ENCODE measurements at places on chromosomes 3 and 15.
A peak's percentile ranks its signal among the peaks of the same experiment; 100 is the strongest.

GRCh38 chr15:99955181-99955525 is 221.9 kb upstream of the LYSMD4 start:
- no peak for DNase-seq

DNA sequence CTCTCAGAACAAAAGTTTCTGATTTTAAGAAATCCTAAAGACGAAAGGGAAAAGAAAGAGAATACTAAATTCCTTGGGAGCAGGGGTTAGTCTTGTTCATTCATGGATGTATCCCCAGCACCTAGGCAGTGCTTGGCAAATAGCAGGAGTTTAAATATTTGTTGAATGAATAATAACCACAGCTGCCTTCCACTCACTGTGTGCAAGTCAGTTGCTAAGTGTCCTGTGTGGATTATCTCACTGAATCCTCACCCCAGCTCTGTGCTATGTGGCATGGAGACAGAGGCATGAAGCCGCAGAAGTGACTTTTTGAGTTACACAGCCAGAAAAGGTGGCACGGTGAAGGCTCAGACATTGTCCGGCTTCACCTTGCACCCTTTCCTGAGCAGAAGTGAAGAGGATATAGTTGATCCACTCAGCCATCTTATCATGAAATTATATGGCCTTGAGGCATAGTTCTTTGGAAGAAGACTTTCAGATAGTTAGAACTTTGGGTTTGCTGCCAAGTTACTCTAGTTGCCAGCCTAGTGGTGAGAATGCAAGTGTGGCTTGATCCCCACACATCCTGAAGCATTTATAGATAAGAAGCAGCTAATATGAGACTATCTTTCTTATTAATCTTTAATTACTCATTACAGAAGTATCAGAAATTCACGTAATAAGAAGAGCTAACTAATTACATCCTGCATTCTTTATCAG is 355.5 kb downstream of the LRTM1 start:
- DNase-seq = no peak

- no peak for DNase-seq
Observed at GRCh38 chr3:110618512-110619226, 452.9 kb upstream of the NECTIN3 start.

DNA sequence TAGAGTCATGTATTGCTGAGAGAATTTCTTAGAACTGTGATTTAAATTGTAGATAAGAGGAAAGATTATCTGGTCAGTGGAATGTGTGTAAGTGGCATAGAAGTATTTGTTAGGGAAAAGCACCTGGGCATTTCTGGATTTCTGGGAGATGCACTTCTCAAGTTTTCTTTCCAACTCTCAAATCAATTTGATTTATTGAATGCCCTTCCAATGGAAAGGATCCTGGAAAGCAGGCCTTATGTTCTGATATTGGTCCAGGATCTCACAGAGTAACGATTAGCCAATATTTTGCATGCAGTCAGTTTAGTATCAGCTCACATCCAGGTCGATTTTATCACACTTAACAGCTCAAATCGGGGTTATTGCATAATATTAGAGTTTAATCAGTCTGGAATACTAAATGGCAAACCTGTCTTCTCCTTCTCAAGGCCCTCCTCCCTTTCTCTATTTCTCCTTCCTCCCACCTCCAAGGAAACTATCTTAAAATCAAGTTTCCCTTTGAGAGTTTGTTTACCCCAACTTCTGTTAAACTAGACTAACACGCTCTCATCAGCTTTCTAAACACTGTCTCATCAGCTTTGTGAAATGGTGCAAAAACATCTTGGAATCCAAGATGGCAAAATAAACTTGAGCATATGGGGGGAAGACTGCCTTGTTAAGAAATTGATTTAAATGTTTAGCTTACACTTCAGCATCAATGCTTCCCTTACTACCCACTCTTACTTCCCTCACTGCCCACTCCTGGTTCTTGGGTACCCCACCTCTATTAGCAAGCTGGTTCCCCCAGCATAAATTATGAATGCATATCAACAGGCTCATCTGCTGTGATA is 9.5 kb downstream of the SOX2 start:
- DNase-seq = no peak

DNA sequence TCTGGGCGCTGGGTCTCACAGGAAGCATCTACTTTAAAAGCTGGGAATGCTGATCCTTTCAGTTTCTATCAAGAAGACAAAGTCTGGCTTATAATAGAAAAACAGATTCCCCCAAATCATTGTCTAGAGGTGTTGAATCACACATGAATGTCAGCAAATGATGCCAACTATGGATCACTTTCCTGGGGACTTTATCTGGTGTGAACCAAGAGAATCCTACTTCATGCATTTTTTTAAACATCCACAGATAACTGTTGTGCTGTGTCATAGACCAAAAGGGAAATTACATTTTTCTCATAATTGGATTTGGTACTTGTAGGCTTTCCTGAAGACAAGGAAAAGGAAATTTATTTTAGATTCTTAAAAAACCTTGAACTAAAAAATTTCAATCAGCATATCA is 132.7 kb downstream of the CD47 start:
- DNase-seq = no peak

DNA sequence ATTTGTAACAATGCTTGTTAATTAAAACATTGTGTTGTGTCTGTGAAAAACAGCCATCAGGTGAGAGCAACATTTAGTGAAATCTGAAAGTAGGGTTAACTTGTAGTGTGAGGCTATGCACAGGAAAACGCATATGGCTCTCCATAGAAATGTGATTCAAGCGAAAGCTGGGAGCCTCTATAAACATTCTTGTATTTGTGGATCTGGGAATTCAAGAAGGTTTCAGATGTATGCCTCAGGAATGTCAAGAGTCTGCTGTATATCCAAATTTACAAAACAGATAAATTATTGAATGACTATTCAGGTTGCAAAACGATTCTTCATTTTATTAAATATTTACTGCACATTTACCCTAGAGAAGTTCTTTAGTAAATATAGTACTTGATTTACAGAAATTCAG is 166.0 kb downstream of the THSD4 start:
- DNase-seq = no peak

GRCh38 chr15:69489073-69489571 is 36.5 kb downstream of the RPLP1 start:
- no peak for DNase-seq

DNA sequence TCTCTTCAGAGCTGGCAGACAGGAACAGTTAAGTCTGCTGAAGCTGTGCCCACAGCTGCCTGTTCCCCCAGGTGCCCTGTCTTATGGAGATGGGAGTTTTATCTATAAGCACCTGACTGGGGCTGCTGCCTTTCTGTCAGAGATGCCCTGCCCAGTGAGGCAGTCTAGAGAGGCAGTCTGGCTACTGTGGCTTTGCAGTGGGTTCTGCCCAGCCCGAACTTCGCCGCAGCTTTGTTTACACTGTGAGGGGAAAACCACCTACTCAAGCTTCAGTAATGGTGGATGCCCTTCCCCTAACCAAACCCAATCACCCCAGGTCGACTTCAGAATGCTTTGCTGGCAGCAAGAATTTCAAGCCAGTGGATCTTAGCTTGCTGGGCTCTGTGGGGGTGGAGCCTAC is 91.2 kb downstream of the SLC25A26 start:
- DNase-seq = no peak

DNA sequence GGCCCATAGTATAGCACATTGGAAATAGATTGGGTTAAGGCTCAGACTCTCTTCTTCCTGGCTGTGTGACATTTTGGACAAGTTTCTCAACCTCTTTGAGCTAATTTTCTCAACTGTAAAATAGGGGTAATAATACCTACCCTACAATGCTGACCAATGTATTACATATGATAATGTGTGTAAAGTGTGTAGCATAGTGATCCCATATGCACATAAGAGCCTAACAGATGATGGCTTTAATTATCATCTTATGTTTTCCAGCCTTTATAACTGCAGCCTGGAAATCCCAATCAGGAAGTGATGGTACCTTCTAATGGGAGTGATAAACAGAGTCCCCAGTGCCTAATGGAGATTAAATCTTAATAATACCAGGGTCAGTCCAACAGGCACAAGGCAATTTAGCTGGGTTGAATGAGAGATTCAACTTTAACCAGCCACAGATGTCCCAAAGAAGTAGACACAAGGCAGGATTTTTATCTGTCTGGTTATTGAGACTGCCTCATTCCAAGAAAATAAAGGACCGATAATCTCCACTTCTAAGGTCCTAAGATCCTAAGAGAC is 12.0 kb downstream of the ADAMTS9 start:
- no peak for DNase-seq

GRCh38 chr3:9088441-9089353 is 125.4 kb upstream of the RAD18 start:
- DNase-seq = no peak

GRCh38 chr3:158152186-158152585 is 42.3 kb downstream of the RSRC1 start:
- DNase-seq = no peak

DNA sequence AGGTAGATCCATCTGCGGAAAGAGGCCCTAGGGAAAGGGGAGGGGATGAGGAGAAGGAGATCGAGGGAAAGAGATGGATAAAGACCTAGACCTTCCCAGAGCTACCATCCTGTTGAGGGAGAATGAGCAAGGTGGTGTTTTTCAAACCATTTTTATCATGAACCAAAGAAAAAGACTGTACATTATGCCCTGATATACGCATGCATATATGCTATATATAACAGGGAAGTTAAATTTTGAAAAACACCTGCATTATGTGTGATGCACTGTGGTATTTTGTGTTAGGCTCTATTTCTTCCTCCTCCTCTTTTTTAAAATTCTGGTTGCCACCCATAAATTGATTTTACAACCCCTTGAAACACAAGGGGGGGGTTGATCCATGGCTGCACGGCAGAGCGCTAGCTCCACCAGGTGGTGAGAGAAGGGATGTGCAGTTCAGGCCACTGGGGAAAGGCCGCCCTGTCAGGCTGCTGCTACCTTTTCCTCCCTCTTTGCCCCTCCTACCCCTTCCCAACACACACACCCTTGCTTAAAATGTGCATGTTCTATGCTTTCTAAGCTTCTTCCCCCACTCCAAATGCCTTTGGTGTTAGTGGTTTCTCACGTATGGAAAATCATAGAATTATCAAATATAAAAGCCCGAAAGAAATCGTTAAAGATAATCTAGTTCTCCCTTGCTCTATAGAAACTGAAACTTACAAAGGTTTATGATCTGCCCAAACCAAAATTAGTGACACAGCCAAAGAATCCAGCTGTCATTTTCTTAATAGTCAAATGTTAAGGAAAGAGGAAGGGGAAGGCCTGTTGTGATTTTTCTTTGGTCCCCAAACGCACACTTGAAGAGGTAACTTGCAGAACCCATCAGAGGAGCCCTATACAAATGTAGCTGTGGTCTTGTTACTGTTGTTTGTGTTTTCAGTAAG is 262.0 kb upstream of the UMPS start:
- peak; percentile 2 for DNase-seq

GRCh38 chr3:171417813-171418212 is 42.4 kb downstream of the TNIK start:
- no peak for DNase-seq

DNA sequence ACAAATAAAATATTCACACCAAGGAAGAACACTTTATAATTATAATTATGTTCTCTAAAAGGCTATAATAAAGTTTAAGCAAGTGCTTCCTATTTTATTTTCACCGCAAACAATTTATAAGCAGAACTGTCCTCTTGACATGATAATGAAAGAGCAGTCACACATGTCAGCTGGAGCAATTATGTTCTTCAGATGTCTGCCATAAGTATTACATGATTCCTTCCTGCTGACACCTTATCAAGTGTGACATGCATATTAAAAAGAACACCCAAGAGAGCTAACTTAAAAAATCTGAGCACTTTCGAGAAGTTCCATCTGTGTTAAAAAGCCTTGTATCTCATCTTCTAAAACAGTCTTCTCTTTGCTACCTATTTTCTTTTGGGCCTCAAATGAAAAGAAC is 249.5 kb downstream of the SQOR start:
- no peak for DNase-seq

DNA sequence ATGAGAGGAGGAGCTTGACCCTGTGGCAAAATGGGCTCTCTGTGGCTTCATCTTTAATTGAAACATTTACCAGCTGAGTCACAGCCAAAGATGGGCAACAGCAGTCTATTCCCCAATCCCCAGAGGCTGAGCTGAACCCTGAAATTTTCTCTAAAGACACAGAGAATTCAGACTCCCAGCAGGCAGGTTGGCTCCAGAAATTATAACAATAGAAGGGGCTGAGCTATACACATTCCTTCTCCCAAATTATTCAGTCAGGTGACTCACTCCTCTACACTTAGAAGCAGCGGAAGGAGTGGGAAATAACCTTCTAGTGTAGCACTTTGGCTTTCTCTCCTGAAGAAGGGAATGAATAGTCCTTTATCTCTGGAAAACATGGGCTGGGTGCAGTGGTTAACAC is 264.3 kb upstream of the ARHGEF26 start:
- no peak for DNase-seq

GRCh38 chr3:60076331-60076730 is 1026.5 kb upstream of the CFAP20DC start:
- no peak for DNase-seq

DNA sequence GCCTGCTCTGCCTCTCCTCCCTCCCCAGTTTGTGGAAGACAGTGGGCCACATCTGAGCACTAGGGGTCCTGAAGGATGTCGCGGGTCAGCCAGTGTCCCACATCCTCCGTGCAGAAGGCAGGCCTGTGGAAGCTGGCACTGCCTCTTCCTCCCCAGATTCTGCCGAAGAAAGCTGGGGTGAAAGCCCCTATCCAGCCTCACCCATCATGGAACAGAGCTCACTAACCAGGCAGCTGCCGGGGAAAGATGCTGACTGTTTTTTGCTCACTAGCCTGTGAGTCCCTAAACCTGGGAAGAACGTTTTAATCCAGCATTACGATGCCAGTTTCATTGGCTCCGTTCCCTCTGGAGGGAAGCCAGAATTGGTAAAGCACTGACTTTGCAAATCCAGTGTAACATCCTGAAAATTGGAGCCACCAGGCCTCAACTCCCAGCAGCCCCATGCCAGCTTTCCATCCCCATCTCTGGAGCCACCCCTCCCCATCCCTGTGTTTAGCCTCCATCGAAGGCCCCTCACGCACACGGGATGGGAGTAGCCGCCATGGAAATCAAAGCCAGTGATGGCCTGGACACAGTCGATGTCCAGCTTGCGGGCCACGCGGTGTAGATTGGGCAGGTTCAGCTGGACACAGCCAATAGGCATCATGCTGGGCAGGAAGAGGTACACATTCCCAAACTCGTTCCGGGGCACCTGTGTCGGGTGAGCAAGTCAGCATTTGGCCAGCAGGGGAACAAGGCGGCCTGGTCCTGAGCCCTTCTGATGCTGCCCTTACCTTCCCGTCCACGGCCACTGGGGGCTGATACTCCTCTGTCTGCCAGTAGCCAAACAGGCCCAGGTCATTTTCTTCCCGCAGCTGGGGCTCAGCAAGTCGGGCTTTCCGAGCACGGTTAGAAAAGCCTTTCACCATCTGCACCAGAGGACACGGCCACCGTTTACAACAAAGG is 23.5 kb downstream of the TMEM43 start:
- DNase-seq = no peak

- DNase-seq = no peak
Observed at GRCh38 chr3:103862415-103862814, 1427.6 kb downstream of the ZPLD1 start.

- no peak for DNase-seq
Observed at GRCh38 chr3:13718000-13718399, 161.9 kb downstream of the WNT7A start.

GRCh38 chr3:189593581-189593980 is 37.6 kb upstream of the TP63 start:
- no peak for DNase-seq
